ENCODE measurements at places on chromosomes 16 and 17.
A peak's percentile ranks its signal among the peaks of the same experiment; 100 is the strongest.

- DNase-seq, result no peak
Measured at GRCh38 chr16:15517743-15518377, 83.5 kb downstream of the BMERB1 start.

- DNase-seq, result no peak
Measured at GRCh38 chr16:81436386-81436785, 8.2 kb upstream of the CMIP start.

DNA sequence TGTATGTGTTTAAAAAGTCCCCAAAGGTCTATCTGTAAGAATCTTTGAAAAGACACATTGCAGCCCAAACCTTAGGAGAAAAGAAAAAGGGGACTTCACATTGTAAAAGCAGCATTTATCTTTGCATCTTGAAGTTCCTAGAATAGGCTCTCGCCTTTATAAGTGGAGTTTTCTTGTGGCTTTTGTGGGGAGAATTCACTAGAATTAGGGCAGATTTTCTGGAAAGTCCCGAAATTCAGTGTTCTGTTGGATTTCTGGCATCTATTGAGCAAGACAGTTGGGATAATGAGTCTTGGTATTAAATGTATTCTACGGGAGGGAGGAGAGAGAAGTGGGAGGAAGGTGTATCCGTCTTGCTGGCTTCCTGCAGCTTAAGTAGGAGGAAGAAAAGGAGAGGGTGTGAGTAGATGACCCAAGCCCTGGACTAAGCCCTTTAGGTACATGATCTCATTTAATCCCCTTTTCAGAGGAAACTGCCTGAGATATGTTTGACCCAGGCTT lies 62.6 kb downstream of the PRKCA start:
- no peak for DNase-seq

GRCh38 chr17:79905832-79906231 lies 66.6 kb upstream of the CBX4 start:
- DNase-seq, result no peak

- no peak for DNase-seq
Measured at GRCh38 chr16:23952128-23952970, 116.6 kb downstream of the PRKCB start.

GRCh38 chr17:79833744-79834564 lies 5.3 kb downstream of the CBX4 start:
- DNase-seq, result no peak

DNA sequence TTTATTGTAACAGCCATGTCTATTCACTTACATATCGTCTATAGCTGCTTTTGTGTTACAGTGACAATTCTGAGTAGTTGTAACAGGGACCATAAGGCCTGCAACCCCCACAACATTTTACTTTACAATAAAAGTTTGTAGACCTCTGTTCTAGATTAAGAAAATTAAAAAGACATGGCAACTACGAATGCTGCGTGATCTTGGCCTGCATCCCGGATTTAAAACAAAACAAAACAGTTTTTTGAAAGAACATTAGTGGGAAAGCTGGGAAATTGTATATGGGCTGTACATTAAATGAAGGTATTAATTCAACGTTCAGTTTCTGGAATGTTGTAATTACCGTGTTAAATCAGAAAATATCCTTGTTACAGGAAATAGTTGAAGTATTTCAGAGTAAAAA lies 64.1 kb downstream of the RMI2 start:
- DNase-seq, result peak; percentile 16

GRCh38 chr17:5050278-5050677 lies 15.1 kb upstream of the SLC52A1 start:
- DNase-seq, result peak; percentile 84

Data from AG10803 (cell line).